ENCODE measurements at places on chromosomes 3 and 15. TPM values are rescaled to one million over a fixed set of nuclear protein-coding genes. Genes with fewer than 3 reads are reported as not detected.

Gene GRK7
- not detected for total RNA-seq

Gene SGO1
- 11.1 TPM for total RNA-seq

Gene CGNL1
- total RNA-seq = 5.9 TPM

Gene ZMYND10
- total RNA-seq = 0.66 TPM

DNA sequence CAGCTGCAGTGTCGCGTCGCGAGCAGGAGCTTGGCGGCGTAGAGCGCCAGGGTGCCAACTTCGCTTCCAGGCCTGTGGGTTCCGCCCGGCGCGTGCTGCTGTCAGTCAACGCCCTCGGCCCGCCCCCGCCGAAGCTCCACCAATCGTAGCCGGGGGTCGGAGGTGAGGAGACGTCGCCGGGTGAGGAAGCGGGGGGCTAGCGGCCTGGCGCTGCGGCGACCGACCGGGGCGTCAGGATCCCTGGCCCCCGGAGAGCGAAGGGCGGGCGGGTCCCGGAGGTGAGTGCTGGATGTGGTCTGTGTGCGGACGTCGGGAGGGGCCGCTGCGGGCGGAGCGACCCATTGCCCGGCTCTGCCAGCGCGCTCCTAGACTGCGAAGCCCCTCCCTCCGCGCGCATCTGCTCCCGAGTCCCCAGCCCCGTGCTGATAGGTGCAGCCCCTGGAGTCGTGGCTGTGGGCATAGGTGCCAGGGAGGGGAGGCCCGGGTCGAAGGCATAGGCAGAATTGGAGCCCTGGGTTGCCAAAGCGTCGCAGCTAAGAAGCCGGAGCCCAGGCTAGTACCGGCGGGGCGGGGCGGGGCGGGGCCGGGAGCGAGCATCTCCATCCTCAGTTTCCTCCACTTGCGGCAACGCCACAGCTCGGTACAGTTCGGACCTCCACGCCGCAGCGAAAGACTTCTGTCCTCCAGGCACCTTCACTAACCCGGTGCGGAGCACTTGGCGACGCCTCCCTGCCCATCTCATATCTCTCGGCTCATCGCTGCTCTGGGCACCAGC, at the start of gene NXPE3:
Gene NXPE3 (plus strand): TSS at position 165 of the 775 bp plus-strand sequence. CDS start 6,386 bp downstream, outside the sequence.
- DNase-seq = peak; percentile 96
- H3K4me1 ChIP-seq = peaks cover 9% of the 10 kb centered on the region
- peaks cover 14% of the 10 kb centered on the region for H3K36me3 ChIP-seq
- H3K4me3 ChIP-seq = peak within 1 kb of the TSS; percentile 86

DNA sequence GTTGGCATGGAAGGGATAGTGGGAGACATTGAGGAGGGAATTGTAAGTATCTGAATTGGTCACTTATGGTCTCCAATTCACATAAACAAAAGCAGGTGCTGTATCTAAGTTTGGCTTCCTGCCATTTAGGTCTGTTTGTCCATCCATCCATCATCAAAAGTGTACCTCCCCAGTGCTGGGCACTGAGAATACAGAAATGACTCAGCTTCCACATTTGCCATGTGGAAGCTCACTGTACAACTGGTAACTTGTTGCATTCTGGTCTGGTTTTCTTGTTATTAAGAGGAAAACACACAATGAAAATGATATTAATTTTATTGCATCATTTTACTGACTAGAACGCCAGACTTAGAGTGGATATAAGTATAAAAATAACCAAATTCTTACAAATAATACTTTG, 30.9 kb upstream of the MUC13 start:
- H3K36me3 ChIP-seq = peaks cover 3% of the 10 kb centered on the region
- no peaks in the 10 kb centered on the region for H3K27me3 ChIP-seq
- H3K27ac ChIP-seq = no peak overlapping the region

Measured in thymus (tissue), 14 donors.